ENCODE measurements at places on chromosomes 12 and 14.

DNA sequence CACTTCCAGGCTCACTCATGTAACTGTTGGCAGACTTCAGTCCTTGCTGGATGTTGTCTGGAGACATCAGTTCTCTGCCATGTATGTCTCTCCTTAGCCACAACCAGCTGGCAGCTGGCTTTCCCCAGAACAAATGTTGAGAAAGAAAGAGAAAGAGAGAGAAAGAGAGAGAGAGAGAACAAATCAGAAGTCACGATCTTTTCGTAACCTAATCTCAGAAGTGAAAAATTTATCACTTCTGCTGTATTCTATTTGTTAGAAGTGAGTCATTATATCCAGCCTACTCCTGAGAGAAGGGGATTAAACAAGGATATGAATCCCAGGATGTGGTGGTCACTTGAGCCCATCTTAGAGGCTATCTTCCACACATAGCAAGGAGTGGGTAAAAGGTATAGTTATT lies 101.2 kb downstream of the BTG1 start:
- DNase-seq = no peak

DNA sequence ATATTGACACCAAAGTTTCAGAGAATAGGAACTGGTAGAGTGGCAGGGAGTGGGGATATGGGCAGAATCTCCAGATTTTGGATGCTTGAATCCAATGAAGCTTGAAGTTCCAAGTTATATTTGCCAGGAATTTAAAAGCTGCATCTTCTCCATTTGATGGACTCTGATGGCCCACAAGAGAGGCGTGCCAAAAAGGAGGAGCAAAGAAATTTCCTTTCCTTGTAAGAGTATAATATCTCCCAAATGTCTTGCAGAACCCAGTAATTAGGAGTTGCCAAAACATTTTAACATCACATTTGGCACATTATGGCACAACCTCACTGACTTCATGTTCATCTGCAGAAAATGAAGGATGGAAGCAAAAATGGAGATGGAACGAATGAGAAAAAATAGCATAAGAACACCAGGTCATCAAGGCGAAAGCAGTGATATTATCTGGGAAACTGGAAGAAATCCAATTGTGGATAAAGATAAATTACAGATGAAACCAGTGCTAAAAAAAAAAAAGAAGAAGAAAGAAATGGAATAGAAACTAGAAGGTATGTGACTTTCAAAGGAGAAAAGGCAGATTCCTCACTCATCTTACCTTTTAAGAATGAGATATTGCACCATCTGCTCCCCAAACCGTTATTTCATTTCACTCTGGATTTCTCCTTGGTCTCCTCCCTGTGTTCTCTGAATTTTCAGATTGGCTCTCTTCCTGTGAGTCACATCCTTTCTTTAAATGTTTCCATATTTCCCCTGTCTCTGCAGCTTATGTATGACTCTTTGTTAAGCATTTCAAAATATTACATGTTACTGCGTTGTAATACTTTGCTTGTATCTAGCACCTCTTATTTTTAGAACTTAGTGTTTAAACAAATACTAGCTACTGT lies 13.5 kb upstream of the FLRT2 start:
- DNase-seq = no peak

DNA sequence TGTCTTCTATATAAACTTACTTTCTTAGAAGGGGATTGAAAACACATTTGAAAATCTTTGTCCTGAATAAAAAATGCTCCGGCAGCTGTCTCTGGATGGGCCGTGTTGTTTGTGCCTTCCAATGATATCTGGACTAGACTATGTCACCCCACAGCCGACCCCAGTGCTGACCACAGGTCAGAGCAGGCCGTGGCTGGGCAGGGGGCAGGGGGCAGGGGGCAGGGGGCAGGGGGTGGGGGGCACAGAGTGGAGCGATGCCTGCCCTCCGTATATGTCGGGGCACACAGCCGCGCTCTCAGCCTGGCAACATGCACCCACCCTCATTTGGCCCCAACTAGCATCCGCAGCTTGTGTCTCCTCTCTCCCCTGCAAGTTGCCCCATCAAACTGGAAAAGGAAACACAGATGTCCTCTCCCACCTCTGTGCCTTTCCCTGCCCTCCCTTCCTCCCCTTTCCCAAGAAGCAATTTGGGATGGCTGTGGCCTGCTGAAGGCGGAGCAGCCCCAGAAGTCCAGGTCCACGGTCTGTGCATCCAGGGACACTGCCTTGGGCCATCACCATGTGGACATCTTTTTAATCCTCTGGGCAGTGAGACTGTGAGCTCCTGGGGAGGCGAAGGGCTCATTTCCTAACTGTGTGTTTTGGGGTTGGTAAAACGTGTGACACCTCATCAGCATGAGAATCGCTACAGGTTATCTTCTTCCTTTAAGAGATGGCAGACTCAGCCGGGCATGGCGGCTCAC lies 295.7 kb upstream of the RTL1 start:
- DNase-seq = no peak

DNA sequence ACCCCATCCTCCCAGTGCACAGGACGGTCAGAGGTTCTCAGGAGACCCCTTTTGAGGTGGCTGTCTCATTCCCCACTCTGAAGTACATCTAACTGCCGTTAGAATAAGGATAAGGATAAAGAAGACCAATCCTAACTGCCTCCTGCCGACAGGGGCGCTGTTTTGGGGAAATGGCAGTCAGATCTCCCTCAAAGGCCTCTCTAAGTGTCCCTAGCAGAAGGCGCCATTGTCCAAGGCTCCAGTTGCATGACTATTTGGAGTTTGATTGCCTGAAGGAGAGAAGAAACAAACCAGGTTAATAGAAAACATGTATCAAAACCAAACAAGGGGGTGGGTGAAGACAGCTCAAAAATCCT lies 29.1 kb upstream of the KLRB1 start:
- no peak for DNase-seq

Measured in activated effector memory CD4-positive, alpha-beta T cell treated with Interleukin-2 at 50 U/mL for 16 hours (primary cell).